ENCODE measurements at places on chromosomes 2 and 18. TPM values are rescaled to one million over a fixed set of nuclear protein-coding genes. Genes with fewer than 3 reads are reported as not detected.

GRCh38 chr18:55128437-55128836 lies 169.2 kb upstream of the CCDC68 start:
- no peak overlapping the region for H3K4me3 ChIP-seq
- DNase-seq: no peak
- no peaks in the 10 kb centered on the region for H3K4me1 ChIP-seq
- H3K36me3 ChIP-seq: no peaks in the 10 kb centered on the region
- no peak overlapping the region for H3K27ac ChIP-seq
- H3K27me3 ChIP-seq: no peaks in the 10 kb centered on the region

DNA sequence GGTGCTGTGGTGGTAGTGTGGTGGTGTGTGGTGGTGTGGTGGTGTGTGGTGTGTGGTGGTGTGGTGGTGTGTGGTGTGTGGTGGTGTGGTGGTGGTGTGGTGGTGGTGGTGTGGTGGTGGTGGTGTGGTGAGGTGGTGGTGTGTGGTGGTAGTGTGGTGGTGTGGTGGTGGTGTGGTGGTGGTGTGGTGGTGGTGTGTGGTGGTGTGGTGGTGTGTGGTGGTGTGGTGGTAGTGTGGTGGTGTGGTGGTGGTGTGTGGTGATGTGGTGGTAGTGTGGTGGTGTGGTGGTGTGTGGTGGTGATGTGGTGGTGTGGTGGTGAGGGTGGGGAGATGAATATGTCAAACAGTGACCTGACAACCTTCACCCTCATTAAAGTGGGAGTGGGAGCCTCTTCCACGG lies 55.6 kb upstream of the DLGAP1 start:
- no peaks in the 10 kb centered on the region for H3K36me3 ChIP-seq
- no peak overlapping the region for H3K4me3 ChIP-seq
- H3K27me3 ChIP-seq: no peaks in the 10 kb centered on the region

- H3K27me3 ChIP-seq: no peaks in the 10 kb centered on the region
- peaks cover 15% of the 10 kb centered on the region for H3K4me1 ChIP-seq
- H3K4me3 ChIP-seq: no peak overlapping the region
Measured at GRCh38 chr2:8148260-8149006, 533.4 kb upstream of the ID2 start.

DNA sequence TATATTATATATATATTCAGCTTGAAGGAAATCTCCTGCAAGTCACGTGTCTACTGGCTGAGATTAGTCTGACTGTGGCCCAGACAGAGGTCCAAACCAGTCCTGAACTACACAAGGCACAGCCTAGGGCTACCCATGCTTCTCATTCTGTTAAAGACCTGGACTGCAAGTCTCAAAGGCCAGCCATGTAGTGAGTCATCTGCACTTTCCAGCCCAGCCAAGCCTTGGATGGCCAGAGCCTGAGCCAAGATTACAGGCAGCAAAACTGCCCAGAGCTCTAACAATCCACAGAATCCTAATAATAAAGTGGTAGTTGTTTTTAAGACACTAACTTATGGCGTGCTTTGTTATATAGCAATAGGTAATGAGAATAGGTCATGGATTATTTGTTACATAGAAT lies 259.6 kb downstream of the SS18 start:
- no peak overlapping the region for H3K27ac ChIP-seq
- H3K27me3 ChIP-seq: no peaks in the 10 kb centered on the region
- H3K4me1 ChIP-seq: no peaks in the 10 kb centered on the region

Gene TXNDC2
- total RNA-seq: 0.83 TPM

Gene RBM44
- total RNA-seq: 0.99 TPM

Gene SUPT7L
- 18.5 TPM for total RNA-seq

- no peak overlapping the region for H3K27ac ChIP-seq
- H3K4me1 ChIP-seq: peaks cover 20% of the 10 kb centered on the region
- no peaks in the 10 kb centered on the region for H3K27me3 ChIP-seq
- no peak for DNase-seq
Measured at GRCh38 chr2:24121469-24121868, 1.7 kb downstream of the PFN4 start.

Gene SPATS2L
- 62.1 TPM for total RNA-seq

- DNase-seq: no peak
- no peaks in the 10 kb centered on the region for H3K27me3 ChIP-seq
- H3K36me3 ChIP-seq: no peaks in the 10 kb centered on the region
- H3K4me3 ChIP-seq: no peak overlapping the region
- H3K4me1 ChIP-seq: no peaks in the 10 kb centered on the region
Measured at GRCh38 chr2:183408562-183408961, 284.3 kb downstream of the NUP35 start.

Gene EMILIN1
- total RNA-seq: 181 TPM

Gene CPO
- total RNA-seq: 0.83 TPM

GRCh38 chr18:59026831-59027410 lies 112.8 kb upstream of the SEC11C start:
- no peaks in the 10 kb centered on the region for H3K36me3 ChIP-seq
- DNase-seq: no peak
- no peaks in the 10 kb centered on the region for H3K4me1 ChIP-seq
- no peaks in the 10 kb centered on the region for H3K27me3 ChIP-seq

Measured in esophagus muscularis mucosa (tissue), 4 donors.